Renal cortex interstitium (tissue), 15 donors: ENCODE measurements at places on chromosomes 2 and 18. TPM values are rescaled to one million over a fixed set of nuclear protein-coding genes. Genes with fewer than 3 reads are reported as not detected.

Gene DPP10
- polyA plus RNA-seq = 9.9 TPM

Gene CPLX4
- polyA plus RNA-seq = 0.23 TPM

Gene RAD51AP2
- 0.23 TPM for polyA plus RNA-seq

Gene CD8B
- 1.2 TPM for polyA plus RNA-seq

Gene NEB
- 22.1 TPM for polyA plus RNA-seq

Gene MOB4
- polyA plus RNA-seq = 41.6 TPM

Gene SGO2
- polyA plus RNA-seq = 12.7 TPM

Gene GKN1
- polyA plus RNA-seq = not detected

Gene GPR45
- polyA plus RNA-seq = not detected

Gene NT5DC4
- polyA plus RNA-seq = 0.18 TPM

Gene SEPTIN10
- polyA plus RNA-seq = 109 TPM

Gene ACAA2
- polyA plus RNA-seq = 251 TPM

Gene TUBB8B
- polyA plus RNA-seq = 1.8 TPM

Gene SLC4A5
- polyA plus RNA-seq = 4.8 TPM

Gene ELOA2
- not detected for polyA plus RNA-seq

Gene METAP1D
- 20.0 TPM for polyA plus RNA-seq

Gene LRATD1
- polyA plus RNA-seq = 28.3 TPM

Gene LYG1
- polyA plus RNA-seq = 6.2 TPM
